ENCODE measurements at places on chromosomes 5 and 9.

- DNase-seq = no peak
These were observed 3.7 kb upstream of the SSBP2 start for GRCh38 chr5:81754621-81755020.

DNA sequence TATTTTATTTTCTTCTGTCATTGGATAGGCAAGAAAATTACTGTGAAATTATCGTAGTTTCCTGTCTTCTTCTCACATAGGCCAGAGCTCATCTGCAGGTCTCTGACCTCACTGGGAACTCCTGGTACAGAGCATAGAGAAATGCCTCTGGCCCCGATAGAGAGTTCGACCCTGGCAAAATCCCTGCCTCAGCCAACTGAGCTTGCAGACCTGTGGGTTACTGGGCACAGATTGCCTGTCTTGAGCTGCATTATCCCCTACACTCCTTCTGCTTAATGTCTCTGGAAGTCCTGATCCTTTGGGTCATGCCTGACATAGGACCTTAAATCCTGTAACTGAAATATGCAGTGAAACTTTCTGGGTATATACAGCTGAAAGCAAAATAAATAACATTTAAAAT is 439.3 kb upstream of the CTNND2 start:
- DNase-seq = no peak

DNA sequence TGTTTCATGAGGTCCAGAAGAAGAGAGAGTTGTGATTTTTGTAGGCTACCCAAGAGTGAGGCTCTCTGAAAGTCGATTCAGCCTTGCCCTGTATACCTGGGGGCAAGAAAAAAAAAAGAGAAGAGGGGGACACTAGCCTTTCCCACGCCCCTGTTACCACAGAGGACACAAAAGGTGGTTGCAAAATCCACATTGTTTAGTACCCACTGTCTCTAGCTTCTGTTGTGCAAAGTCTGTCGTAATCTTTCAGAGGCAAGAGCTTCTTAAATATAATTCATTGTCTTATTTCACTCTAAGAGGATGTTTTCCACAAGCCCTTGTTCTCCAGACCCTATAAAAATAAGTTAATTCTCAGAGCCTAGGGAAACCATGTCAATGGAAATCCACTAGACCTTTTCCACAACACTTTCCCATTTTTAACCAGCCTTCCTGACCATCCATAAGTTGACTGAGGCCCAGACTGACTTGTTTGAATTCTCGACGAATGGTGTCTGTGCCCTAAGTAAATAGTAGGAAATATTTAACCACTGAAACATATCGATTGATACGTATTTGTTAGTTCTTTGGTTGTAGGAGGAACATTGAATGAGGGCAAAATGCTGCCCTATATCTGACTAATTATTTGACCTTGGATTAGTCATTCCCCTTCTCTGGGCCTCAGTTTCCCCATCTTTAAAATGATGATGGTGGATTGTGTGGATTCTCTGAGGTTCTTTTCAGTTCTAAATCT is 182.7 kb downstream of the PAPPA start:
- peak; percentile 80 for DNase-seq

- no peak for DNase-seq
These were observed 82.2 kb downstream of the DCP2 start for GRCh38 chr5:113058706-113059226.

GRCh38 chr5:172303162-172303561 is 19.6 kb upstream of the UBTD2 start:
- DNase-seq = no peak

- no peak for DNase-seq
These were observed 1.4 kb upstream of the CAMSAP1 start for GRCh38 chr9:135908754-135909204.

GRCh38 chr5:164303646-164304215 is 798.3 kb downstream of the MAT2B start:
- DNase-seq = peak; percentile 71

- DNase-seq = peak; percentile 71
These were observed 969 bp downstream of the CLK4 start for GRCh38 chr5:178625679-178626483.

- DNase-seq = no peak
These were observed 108.0 kb upstream of the RAD23B start for GRCh38 chr9:107175041-107175440.

- no peak for DNase-seq
These were observed 179.1 kb downstream of the FAM170A start for GRCh38 chr5:119808474-119808873.

DNA sequence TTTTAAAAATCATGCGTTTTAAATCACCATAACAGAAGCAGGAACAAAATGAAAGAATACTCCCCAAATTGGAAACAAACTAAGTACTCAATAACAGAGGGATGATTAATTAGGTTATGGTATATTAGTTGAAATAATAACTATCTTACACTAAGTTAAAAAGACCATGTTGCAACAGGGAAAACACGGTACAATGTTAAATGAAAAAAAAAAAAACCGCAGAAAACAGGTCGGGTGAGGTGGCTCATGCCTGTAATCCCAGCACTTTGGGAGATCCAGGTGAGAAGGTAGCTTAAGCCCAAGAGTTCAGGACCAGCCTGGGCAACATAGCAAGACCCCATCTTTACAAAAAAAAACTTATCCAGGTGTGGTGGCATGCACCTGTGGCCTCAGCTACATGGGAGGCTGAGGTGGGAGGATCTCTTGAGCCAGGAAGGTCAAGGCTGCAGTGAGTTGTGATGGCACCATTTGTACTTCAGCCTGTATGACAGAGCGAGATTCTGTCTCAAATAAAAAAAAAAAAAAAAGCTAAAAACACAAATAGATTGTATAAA is 2.4 kb upstream of the PTPN3 start:
- DNase-seq = no peak

GRCh38 chr9:93974151-93974550 is 19.0 kb upstream of the BARX1 start:
- no peak for DNase-seq

DNA sequence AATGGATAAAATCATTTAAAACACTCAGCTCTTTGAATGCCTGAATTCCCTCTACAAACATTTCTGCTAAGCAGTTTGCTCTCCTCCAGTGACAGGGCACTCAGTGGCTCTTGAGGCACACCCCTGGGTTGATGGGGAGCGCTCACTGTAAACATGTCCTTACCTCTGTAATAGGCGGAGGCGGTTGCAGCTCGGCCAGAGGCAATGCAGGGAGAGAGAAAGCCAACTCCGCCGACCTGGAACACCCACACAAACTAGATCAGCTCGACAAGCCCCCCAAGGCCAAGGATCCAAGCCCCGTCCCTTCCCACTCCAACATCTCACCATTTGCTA is 329 bp downstream of the CDC23 start:
- peak; percentile 58 for DNase-seq

DNA sequence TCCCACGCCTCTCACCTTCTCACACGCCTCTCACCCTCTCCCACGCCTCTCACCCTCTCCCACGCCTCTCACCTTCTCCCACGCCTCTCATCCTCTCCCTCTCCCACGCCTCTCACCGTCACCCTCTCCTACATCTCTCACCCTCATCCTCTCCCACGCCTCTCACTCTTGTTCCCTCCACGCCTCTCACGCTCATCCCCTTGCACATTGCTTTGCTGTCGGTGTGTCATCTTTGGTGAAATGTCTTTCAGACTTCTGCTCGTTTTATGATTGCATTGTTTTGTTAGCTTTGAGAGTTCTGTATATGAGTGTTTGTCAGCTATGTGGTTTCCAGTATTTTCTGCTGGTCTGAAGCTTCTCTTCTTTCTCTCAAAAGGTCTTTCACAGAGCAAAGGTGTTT is 102.7 kb downstream of the EHMT1 start:
- no peak for DNase-seq

GRCh38 chr9:89801742-89802670 is 197.2 kb downstream of the GADD45G start:
- no peak for DNase-seq

DNA sequence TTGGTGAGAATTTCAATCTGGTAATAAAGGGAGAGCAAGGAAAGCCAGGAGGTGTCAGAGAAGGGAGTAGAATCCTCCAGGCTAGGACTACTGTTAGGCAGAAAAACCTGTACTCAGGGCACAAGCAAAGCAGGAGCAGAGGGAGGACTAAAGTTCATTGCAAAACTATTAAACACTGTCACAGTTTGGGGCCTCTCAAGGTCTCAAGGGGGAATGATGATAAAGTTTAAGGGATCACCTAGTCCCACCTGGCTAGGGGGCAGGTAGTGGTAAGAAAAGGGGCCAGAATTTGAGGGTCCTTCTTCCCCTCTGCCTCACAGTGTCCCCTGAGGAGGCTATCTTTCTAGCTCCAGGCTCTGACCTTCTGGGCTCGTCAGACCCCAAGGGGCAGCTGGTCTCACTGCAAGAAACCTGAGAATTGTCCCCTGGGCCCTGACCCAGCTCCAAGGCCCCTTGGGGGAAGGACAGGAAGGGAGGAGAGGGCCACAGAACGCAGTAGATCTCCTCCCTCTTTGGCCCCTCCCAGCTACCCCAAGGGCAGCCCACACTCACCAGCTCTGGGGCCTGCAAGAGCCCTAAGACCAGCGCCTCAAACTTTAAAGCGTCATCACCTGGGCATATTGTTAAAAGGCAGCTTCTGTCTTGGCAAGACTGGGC is 974 bp downstream of the CCDC69 start:
- DNase-seq = no peak

DNA sequence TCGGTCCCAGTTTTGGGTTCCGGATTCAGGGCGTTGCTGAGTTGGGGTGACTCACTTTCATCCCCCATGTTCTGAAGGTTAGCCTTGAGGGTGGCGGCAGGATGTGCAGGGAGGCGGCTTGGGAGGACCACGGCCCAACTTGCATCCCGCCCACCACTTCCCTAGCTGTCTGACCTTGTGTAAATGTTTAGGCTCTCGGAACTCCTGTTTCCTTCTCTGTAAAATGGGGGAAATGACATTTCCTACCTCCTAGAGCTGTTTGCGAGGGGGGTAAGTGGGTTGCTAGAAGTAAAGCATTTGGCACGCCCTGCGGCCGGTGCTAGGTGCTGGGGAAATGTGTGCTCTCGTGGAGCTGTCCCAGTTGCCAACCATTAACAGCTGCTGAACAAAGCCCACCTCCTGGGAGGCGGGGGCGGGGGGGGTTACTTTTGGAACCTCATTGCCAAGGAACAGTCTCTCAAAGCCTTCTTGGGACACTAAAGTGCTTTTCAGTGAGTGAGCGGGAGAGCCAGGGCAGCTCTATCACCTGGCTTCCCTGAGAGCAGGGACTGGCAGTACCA is 27.5 kb downstream of the PTGES2 start:
- no peak for DNase-seq

DNA sequence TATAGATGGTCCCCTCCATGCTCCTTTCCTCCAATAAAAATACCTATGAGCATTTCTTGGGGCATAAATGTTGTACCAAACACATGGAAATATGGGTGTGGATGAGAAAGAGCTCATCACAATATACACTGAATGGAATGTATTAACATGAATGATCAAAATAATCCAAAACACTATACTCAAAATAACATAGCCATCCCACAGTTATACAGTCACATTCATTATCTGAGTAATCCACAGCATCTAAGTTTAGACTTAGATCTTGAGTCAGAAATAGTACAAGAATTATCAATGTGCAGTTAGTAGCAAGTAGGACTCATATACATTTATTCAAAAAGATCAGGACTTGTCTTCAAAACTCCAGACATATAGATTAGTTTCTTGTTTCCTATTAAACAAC is 175.2 kb upstream of the NREP start:
- peak; percentile 27 for DNase-seq

- no peak for DNase-seq
These were observed 23.1 kb upstream of the RNF38 start for GRCh38 chr9:36423206-36423605.

DNA sequence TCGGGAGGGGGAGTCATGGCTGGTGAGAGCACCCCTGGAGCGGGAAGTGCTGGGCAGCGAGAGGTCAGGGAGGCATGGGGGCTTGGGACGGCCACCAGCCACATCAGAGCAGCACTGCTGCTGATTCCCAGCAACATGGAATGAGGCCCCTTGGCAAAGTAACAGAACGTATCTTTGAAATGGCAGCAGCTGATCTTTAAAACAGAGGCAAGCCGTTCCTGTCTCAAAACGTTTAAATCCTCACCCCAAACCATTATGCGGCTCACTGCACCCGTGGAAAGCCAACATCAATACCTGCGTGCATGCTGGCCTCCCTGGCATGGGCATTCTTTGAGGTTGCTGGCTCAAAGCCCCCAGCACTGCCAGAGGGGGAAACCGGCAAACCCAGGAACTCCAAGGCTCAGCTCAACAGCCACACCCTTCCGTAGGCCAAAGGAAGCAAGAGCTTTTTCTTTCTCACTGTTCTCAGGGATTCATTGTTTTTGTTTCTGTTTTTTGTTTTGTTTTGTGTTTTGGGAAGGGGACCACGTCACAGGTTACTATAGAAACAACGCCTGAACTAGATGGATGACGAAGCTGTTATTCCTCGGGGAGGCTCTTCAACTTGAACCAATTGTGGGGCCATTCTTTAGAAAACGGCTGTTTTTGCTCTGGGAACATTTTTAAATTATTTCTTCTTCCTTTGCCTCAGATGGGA is 28.1 kb upstream of the OBP2B start:
- peak; percentile 30 for DNase-seq

GRCh38 chr5:157562111-157562581 is 13.4 kb downstream of the ADAM19 start:
- no peak for DNase-seq

DNA sequence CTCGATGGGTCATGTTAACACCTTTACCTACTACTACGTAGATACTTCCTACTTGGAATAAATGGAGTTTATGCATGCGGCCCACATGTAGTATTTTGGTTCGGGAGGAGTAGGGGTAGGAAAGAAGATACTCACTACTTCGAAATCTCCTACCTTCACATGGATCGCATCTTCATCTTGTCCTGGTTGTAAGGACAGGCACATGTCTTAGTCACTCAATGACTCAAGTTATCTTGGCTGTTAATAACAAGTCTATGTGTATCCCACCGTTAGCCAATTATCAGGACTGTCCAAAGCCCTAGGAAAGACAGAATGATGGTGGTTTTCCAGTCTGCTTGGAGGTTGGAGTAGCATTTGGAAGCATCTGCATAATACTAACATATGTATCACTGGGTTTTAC is 24.1 kb downstream of the CMYA5 start:
- no peak for DNase-seq

DNA sequence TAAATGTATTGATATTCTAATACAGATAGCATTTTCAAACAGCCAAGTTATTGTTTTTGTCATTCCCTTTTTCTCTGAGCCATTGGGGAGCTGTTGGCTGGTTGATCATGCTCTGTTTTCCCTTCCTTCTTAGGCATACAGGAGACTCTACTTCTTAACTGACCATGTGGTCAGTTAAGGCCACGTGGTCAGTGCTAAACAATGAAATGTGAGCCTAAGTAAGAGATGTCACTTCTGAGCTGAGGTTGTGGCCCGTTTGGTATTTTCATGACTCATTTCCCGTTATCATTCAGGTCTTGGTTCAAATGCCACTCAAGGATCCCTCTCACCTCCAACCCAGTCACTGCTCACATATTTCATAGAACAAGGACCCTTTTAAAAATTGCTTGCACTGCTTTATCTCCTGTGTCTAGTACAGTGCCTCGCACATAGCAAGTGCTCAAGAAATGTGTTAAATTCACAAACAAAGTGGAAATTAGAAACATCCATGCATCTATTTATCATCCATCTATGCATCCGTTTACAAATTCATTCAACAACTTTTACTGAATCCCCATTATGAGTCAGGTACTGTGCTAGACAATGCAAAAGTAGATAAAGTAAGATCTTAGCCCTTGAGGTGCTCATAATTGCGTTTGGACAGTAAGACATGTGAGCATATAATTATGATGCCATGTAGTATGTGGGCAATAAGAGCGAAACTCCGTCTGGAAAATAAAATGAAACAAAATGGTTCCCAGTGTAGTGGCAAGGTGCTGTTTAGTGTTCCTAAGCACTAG is 50.7 kb downstream of the ARRDC3 start:
- DNase-seq = peak; percentile 17
